Body of pancreas (tissue), 4 donors: ENCODE measurements at places on chromosomes 4 and X. TPM values are rescaled to one million over a fixed set of nuclear protein-coding genes. Genes with fewer than 3 reads are reported as not detected.

The BRS3 gene
- not detected for total RNA-seq

The CDX4 gene
- total RNA-seq: not detected

The FRMPD3 gene
- 0.26 TPM for total RNA-seq

The ZNF732 gene
- not detected for total RNA-seq

The ANOS1 gene
- total RNA-seq: not detected

The FRMD7 gene
- not detected for total RNA-seq

- DNase-seq: no peak
Measured at GRCh38 chrX:123223859-123224258, 39.8 kb downstream of the GRIA3 start.

DNA sequence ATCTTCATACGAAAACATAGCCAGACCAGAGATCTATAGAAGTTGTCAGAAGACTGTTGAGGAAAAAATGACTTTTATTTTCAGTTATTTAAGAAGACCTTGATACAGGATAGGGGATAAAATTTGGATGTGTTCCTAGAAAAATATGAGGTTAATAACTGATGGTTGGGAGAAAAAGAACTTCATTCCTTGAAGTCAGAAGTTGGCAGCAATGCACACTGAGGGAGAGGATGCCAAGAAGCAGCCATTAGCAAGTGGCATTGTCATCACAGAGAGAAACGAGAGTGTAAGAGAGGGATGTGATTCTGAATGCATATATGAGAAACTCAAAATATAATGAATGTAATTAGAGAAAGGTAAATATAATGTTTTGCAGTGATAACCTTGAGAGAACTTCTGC, 382.1 kb upstream of the EPHA5 start:
- no peak for DNase-seq

- no peak for DNase-seq
Measured at GRCh38 chr4:165839615-165840333, 33.3 kb upstream of the TLL1 start.

DNA sequence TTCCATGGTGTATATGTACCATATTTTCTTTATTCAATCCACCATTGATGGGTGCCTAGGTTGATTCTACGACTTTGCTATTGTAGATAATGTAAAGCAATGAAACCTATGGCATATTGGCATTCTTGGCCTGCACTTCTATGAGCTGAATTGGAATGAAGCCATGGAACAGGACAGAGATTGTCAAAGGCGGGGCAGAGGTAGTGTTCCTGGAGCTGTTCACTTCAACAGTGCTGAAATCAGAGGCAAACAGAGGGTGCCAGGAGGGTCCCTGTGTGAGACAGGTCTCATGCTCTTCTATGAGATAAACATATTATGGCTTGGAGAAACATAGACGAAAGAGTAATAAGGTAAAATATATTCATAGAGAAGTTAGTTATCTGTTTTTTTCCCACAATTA, 342.6 kb upstream of the VCX start:
- DNase-seq: no peak

- DNase-seq: no peak
Measured at GRCh38 chr4:69093681-69094080, 2.6 kb upstream of the UGT2B7 start.

DNA sequence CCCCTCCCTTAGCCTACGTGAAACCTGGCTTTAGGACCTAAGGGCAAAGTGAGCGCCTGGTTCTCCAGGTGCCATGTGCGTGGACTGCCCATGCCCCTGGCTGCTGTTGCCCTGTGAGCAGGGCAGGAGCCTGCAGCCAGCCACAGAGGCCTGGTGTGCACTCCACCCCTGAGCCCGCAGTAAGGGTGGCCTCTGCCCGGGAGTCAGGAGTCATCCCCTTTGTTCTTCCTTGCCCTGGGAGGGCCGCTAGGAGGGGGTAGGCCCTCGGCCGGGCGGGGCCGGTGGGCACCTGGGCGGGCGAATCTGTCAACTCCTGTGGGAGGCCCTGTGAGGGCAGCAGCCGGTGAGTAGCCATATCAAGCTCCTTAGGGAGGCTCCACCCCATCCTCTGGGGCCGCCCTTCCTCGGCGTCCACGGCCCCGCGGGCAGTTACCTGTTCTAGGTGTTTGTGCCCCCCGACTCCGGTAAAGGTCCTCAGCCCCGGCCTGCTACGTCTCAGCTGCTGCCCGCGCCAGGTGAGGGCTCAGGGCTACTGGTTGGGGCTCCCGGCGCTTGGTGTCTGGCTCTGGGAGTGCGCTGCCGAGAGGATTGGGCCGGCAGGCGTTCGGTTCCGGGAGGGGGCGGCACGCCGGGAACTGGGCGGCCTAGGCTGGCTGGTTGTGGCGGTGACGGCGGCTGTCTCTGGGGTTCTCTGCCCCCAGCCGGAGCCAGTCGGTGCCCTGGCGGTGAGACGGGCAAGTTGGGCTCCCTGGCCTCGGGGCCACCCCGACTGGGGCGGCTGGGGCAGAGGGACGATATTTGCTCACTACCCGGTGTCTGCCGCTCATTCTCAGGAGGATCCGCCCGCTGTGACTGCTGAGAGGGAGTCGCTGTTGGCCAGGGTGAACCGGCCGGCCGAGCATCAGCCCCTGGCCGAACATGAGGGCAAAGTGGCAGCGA, 1060.2 kb downstream of the TECRL start:
- DNase-seq: no peak

GRCh38 chrX:12789976-12790375, 1.2 kb upstream of the PRPS2 start:
- DNase-seq: no peak

GRCh38 chr4:167581449-167581965, 347.2 kb upstream of the SPOCK3 start:
- DNase-seq: no peak

DNA sequence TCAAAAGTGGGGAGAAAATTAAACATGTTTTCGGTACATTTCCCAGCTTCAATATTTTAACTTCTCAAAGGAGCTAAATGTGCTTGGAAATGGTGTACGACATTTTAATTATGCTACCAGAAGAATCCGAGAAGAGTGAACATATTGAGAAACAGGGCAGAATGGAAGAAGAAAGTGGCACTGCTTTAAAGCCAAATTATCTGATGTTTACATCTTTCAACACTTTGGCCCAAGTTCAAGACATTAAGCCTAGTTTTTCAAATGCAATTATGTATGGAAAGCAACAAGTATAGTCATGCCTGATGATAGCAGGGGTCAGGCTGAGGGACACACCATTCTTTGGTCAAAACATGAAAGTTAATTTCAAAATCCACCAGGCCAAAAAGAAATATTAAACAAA, 577.9 kb upstream of the ZFP42 start:
- DNase-seq: no peak

DNA sequence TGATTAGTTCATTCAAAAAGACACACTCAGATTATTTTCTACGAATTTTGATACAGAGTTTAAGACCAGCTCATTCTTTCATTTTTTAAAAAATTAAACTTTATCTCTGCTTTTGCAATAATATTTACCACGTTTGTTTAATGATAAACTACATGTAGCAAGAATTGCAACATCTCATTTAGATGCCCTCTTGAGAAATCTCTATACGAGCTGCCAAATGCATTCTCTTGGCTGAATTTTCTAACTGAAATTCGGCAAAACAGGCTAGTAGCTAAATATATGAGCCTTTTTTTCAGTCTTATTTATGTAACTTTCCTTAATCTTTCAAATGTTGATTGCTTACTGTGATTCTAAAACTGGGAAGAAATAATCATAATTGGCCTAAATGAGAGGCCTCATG, 2.1 kb upstream of the GC start:
- DNase-seq: no peak

DNA sequence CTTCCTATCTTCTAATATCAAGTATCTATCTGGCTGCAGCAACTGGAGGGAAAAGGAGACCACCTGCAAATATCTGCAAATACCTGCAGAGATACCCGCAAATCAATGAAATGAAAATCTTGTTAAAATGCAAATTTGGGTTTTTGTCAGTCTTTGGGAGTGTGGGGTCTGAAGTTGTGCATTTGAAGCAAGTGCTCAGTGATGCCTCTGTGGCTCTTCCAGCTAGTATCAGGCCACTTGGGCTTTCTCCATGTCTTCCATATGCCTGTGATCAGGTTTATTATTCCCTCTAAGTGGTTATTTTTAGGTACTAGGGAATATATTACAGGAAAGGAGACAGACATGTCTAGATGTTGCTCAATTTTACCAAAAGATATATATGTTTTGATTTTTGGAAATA, 880.3 kb downstream of the ADGRL3 start:
- DNase-seq: no peak
